ENCODE measurements at places on chromosomes 6 and 20. TPM values are rescaled to one million over a fixed set of nuclear protein-coding genes. Genes with fewer than 3 reads are reported as not detected.

TNFRSF21 gene
- total RNA-seq = 61.2 TPM

RUNX2 gene
- total RNA-seq = 11.0 TPM

OPRL1 gene
- 0.21 TPM for total RNA-seq

FGD2 gene
- 0.68 TPM for total RNA-seq

SESN1 gene
- total RNA-seq = 13.2 TPM

STMND1 gene
- total RNA-seq = not detected

HLA-DMB gene
- 2.3 TPM for total RNA-seq

GRCh38 chr6:35495258-35496035, 1.4 kb downstream of the TEAD3 start:
- no peak for DNase-seq

DNA sequence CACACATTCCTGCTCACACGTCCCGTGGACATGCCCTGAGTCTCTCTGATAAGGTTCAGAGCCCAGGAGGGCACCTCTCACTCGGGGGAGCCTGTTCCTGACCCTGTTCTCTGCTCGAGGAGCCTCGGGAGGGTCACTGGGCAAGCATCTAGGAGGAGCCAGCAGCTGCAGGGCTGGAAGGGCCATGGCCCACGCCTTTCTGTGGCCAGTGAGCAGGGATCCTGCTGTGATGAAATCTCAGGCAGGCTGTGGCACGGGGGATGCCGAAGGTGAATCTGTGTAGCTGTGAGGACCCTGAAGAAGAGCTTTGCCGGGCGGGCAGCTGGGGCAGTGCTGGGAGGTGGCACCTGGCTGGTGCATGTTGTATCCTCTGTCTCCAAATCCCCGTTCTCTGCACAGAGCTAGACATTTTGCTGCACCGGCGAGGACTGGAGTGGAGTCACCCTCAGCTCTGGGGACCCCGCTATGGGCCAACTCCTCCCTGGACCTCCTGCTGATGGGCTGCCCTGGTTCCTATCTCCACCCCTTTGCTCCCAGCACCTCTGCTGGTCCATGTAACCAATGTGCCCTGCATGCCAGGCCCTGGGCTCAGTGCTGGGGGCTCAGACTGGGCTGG, 7.1 kb upstream of the NPBWR2 start:
- no peak for DNase-seq

DNA sequence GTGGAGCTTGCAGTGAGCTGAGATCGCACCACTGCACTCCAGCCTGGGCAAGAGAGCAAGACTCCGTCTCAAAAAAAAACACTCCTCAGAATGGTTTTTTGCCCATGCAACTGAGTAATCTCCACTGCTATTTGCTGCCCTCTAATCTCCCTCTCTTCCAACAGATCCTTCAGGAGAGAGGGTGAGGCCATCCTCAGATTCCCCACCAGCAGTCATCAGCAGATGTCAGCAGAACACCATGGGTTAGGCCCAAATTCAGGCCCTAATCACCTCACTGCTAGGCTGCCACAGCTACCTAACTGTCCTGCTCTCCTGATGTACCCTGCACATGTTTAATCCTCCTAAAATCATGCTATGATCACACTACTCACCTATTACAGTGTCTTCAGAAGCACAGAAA, 63.2 kb upstream of the BEND6 start:
- no peak for DNase-seq

GRCh38 chr20:44092551-44093248, 94.3 kb downstream of the JPH2 start:
- no peak for DNase-seq

DNA sequence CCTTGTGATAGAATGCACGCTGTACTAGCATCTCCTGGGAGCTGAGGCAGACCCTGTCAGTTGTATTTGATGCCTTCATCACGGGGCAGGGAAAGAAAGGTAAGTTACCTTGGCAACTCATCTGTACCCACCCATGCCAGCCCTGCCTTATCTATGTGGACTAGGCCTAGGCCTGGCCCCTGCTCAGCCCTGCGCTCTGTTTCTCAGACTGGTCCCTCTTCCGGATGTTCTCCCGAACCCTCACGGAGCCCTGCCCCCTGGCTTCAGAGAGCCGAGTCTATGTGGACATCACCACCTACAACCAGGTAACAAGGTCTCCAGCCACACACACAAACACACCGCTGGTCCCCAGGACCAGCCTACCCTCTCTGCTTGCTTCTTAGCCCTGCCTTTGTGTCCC, 4.2 kb downstream of the PIGT start:
- no peak for DNase-seq

GRCh38 chr6:24610672-24611071, 35.3 kb downstream of the KIAA0319 start:
- no peak for DNase-seq

GRCh38 chr6:150596439-150596838, 3.2 kb upstream of the PLEKHG1 start:
- no peak for DNase-seq

DNA sequence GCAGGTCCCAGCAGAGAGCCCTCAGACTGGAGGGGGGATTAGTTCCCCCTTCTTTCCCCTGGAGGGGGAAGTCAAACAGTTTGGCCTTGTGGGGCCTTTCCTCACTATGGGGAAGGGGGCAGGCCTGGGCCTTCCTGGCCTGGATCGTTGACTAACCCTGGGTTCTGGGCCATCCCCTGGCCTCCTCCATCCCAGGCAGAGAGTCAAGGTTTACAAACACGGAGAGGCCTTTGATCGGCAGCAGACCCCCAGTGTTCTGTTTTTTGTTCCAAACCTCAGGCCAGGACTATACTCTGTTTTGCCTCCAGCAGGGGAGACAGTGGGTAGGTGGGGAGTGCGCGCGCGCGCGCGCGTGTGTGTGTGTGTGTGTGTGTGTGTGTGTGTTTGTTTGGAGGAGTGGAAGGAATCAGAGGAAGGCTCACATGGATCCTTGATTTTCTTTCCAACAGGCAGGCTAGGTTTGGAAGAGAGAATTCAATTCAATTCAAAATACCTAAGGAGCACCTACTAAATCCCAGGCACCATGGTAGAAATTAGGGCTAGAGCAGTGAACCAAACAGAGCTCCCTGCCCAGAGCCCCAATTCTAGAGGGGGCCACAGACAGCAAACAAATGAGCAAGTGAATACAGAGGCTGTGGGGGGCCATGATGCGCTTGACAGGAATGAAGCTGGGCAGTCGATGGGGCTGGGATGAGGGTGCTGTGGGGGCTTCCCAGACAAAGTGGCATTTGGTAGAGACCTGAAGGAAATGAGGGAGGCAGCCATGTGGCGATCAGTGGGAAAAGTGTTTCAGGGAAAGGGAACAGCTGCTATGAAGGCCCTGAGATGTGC, 14.8 kb downstream of the TP53RK start:
- DNase-seq = no peak

- DNase-seq = no peak
Measured at GRCh38 chr6:166420351-166420750, 37.6 kb upstream of the MPC1 start.

DNA sequence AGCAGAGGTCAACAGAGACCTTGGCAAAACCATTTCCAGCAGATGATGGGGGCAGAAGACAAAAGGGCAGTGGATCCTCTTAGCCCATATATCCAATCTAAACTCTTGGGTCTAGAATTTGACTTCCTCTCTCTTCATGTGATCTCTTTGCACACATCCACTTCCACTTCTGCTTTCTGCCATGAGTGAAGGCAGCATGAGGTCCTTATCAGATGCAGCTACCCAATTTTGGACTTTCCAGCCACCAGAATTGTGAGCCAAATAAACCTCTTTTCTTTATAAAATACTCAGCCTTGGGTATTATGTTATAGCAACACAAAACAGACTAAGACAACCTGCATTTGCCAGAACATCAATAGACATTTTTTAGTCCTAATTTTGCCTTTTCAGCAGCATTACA, 191.6 kb downstream of the ADAT2 start:
- DNase-seq = no peak

DNA sequence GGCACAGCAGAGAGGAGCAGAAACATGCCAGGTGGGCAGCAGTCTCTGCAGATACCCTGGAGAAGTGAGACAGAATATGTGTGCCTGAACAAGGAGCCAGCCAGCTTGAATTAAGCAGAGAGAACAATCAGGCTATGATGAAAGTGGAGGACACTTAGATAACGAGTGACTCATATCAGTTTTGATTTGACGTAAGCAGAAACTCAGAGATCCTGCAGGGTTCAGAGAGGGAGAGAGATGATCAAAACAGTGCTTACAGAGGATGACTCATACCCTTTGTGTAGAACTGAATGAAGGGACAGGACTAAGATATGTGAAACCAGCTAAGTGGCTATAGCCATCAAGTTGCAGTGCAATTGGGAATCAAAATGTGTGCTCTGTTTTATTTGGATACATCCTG, 300.7 kb downstream of the TENT5A start:
- DNase-seq = peak; percentile 12

DNA sequence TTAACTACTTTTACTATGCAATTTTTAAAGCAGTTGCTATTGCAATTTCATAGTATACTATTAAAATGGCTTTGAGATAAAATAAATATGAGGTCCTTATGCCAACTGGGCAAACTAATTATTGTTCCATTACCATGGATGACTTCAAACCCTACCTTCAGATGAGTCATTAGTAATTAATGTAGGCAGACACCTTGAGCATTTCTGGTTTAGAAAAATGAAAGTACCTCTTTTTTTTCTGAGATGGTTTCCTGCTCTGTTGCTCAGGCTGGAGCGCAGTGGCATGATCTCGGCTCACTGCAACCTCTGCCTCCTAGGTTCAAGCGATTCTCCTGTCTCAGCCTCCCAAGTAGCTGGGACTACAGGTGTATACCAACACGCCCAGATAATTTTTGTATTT, 11.9 kb downstream of the ASF1A start:
- no peak for DNase-seq

- no peak for DNase-seq
Measured at GRCh38 chr6:121664158-121664557, 228.7 kb downstream of the GJA1 start.

GRCh38 chr20:4787820-4788219, 66.1 kb downstream of the PRND start:
- no peak for DNase-seq

GRCh38 chr20:58788896-58789544, 61.7 kb downstream of the GNAS-AS1 start:
- no peak for DNase-seq

- no peak for DNase-seq
Measured at GRCh38 chr20:50815162-50815989, 20.5 kb downstream of the BCAS4 start.
